NCI-H82 (cell line): ENCODE measurements at places on chromosomes 1 and 21.

- no peak for DNase-seq
Measured at GRCh38 chr1:51567653-51568052, 48.6 kb upstream of the EPS15 start.

DNA sequence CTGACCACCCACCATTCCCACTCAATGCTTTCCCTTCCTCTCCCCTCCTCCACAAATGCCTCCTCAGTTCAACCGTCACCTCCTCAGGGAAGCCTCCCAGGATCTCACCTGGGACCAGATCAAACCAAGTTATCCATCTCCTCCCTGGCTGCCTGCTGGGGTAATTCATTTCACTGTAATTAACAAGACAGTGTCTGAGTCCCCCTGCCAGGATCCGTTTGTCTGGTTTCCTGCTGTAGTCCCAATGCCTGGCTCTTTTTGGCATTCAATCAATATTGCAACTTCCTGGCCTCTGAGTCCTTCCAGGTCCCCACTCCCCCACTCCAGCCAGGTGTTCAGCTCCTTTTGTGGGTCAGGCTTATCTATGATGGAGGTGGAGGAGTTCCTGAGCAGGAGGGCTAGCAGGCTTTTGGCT is 687.7 kb downstream of the PTPRU start:
- no peak for DNase-seq

DNA sequence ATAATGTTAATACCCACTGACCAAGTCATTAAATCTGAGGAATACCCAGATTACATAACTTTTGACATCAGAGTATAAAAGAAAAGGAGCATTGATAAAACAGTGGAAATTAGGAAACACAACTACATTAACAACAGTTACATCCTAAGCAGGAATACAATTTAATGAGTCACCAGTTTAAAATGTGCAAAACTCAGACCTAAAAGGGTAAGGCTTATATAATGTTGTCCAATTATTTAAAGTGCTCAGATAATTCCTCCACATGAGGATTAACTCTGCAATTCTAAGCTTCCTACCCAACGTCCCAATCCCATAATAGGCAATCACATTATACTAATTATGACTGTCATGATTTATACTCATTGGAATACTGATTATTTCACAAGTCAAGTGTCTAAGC is 50.5 kb downstream of the ABL2 start:
- peak; percentile 96 for DNase-seq

GRCh38 chr1:94970783-94971182 is 43.9 kb upstream of the CNN3 start:
- DNase-seq: no peak

DNA sequence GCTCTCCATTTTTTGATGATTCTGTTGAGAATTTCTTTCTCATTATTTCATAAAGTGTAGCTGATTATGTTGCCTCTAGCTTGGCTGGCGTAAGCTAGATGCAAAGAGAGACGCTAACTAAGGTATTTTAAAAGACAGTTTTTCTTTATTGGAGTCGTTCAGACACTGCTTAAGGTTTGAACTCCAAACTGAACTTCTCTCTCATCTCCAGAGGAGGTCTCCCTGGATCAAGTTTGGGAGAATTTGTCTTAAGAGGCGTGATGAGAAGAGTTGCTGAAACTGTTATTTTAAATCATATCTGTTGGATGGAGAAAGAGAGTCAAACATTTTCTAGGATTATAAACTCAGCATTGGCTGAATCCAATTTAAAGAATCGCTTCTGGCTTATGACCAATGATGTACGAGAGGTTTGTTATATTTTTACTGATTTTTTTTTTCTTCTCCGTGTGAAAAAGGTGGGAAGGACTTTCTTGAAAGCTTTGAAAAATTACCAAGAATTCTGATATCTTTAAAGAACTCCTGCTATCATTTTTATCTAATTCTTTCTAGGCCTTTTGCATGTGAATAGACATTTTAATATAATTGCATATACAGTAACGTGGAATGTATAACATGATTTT is 34.0 kb downstream of the MAP3K7CL start:
- DNase-seq: peak; percentile 86

DNA sequence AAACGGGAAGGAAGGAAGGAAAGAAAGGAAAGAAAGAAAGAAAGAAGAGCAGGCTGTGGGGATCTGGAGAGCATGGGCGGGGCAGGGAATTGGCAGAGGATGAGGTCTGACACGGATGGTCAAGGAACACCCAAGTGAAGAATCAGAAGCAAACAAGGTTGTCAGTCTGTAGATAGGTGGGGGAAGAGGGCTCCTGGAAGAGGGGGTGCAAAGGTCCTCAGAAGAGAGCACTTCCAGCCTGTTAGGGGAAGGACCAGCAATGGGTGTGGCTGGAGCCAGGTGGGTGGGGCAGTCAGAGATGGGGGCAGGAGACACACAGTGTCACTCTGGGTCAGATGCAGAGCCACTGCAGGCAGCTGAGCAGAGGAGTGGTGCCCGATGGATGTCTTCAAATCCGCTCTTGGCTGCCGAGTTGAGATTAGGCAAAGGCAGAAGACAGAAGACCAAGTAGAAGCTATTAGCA is 11.0 kb upstream of the PLA2G2C start:
- DNase-seq: peak; percentile 35

- DNase-seq: no peak
Measured at GRCh38 chr1:219664310-219665029, 51.6 kb upstream of the ZC3H11B start.

GRCh38 chr1:93666613-93667384 is 14.8 kb downstream of the BCAR3 start:
- peak; percentile 55 for DNase-seq

DNA sequence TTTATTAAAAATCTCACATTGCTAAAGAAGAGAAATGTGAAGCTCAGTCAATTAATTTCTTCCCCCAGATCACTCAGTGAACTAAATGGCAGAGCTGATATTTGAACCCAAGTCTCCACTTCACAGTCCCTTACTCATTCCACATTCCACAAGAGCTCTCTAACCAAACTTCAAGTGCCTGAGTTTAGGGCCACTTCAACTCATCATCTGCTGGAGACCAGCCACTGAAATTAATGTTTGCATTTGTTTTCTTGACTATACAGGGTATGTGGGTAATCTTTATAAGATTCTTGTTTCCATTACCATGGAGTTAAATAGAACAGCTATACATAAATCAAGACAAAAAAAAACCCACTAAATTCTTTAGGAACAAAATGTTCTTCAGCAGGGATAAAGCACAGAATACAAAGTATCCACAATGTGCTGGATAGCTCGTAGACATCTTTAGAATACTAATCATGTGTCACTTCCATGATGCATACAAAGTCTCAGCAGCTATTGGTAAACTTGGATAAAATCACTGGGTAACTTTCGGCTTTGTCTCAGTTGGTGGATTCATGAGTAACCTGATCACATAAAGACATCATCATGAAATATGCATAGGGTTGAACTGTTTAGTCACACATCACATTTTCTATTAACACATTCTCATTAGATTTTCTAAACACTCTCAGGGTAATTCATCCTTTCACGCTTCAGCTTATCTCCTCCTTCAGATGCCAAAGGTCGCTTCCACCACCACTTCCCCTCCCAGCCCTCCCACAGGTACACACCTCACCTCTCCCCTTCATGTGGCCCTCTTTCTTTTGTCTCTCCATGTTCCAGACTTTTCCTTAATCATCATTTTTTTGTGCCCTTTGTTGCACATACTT is 89.8 kb downstream of the LRRC53 start:
- DNase-seq: no peak

- no peak for DNase-seq
Measured at GRCh38 chr1:176416777-176417176, 46.2 kb upstream of the PAPPA2 start.

DNA sequence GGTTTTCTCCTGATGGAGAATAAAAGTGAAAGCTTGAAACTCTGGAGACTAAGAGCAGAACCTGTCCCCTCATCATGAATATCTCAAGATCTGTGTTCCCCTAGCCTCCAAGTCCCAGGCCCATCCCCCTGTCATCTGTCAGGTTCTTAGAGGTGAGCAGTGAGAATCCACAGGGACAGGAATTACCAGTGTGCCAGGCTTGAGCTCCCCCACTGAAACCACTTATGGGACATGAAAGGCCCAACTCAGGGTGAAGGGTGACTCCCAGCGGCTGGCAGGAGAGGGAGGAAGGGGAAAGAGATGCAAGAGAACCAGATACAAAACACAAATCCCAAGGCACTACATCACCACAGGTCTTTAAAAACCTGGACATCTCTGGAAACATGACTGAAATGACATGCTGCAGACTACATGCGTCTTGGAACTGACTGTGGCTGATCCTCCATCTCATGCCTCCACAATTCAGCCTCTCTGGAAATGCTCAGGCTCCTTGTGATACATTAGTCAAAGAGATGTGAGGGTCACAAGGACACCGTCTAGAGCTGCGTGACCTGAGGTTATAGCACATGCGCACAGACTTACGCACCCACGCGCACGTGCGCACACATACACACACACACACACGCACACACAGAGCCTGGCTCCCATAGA is 6.8 kb upstream of the LY9 start:
- no peak for DNase-seq
